ENCODE measurements at places on chromosomes 1 and 21.

DNA sequence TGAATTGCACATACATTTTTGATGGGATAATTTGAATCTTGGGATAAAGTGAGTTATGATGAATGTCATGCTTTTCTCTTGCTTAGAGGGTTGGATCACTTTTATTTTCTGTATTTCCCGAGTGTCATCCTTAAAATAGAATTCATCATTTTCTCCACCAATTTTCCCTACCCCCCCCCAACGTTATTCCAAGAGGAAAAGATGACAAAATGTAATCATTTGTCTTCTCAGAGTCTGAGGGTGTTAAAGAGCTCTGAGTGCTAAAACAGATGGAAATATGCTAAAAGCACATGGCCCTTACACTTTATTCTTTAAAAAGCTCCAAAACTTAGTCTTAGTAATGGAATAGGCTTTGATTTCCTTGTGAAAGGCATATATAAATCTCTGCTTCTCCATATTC lies 81.4 kb downstream of the CHRM3 start:
- no peak for DNase-seq
- no peaks in the 10 kb centered on the region for H3K4me1 ChIP-seq
- no peak overlapping the region for H3K4me3 ChIP-seq
- no peaks in the 10 kb centered on the region for H3K36me3 ChIP-seq
- no peaks in the 10 kb centered on the region for H3K27me3 ChIP-seq
- H3K27ac ChIP-seq: no peak overlapping the region

GRCh38 chr1:235972311-235972689 lies 92.6 kb downstream of the NID1 start:
- no peaks in the 10 kb centered on the region for H3K36me3 ChIP-seq
- peak overlapping the region; percentile 59 for H3K27ac ChIP-seq
- no peak for DNase-seq
- H3K4me3 ChIP-seq: peak overlapping the region; percentile 76

- H3K4me3 ChIP-seq: no peak overlapping the region
- H3K36me3 ChIP-seq: no peaks in the 10 kb centered on the region
These were observed 5.6 kb upstream of the MAN1C1 start for GRCh38 chr1:25610822-25611630.

GRCh38 chr1:183029591-183030000 lies 6.4 kb downstream of the LAMC1 start:
- no peaks in the 10 kb centered on the region for H3K36me3 ChIP-seq
- no peak overlapping the region for H3K4me3 ChIP-seq

- no peak overlapping the region for H3K4me3 ChIP-seq
- peaks cover 14% of the 10 kb centered on the region for H3K27me3 ChIP-seq
- H3K36me3 ChIP-seq: no peaks in the 10 kb centered on the region
- no peak for DNase-seq
- H3K27ac ChIP-seq: no peak overlapping the region
These were observed 21.5 kb upstream of the LRP8 start for GRCh38 chr1:53349369-53349835.

- H3K27me3 ChIP-seq: no peaks in the 10 kb centered on the region
- H3K4me3 ChIP-seq: no peak overlapping the region
- DNase-seq: peak; percentile 81
- H3K27ac ChIP-seq: no peak overlapping the region
- peaks cover 15% of the 10 kb centered on the region for H3K36me3 ChIP-seq
- peaks cover 3% of the 10 kb centered on the region for H3K4me1 ChIP-seq
These were observed 38.2 kb downstream of the URB2 start for GRCh38 chr1:229664133-229664689.

DNA sequence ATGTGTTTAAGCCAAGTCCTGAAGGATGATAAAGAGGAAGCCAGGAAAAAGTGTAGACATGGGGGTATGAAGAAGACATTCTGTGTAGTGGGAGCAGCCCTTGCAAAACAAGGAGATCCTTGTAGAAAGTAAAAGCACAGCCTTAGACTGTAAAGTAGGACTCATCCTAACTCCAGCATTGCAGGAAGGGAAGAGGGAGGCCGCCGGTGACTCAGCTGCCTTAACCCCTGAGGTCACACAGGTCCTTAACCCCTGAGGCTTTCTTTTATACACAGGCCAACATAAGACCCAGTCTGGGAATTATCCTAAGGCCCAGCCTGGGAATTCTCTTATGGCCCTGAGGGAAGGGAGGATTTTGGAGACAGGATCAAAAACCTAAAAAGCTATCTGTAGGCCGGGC lies 18.0 kb downstream of the PGM1 start:
- no peaks in the 10 kb centered on the region for H3K27me3 ChIP-seq
- H3K27ac ChIP-seq: no peak overlapping the region
- H3K4me3 ChIP-seq: no peak overlapping the region
- H3K36me3 ChIP-seq: peaks cover 4% of the 10 kb centered on the region
- no peak for DNase-seq

- peaks cover 7% of the 10 kb centered on the region for H3K4me1 ChIP-seq
- H3K36me3 ChIP-seq: no peaks in the 10 kb centered on the region
- DNase-seq: no peak
These were observed 542 bp upstream of the XPR1 start for GRCh38 chr1:180631194-180631765.

GRCh38 chr1:86429835-86430234 lies 5.9 kb downstream of the CLCA2 start:
- no peak overlapping the region for H3K27ac ChIP-seq
- H3K4me1 ChIP-seq: no peaks in the 10 kb centered on the region
- peaks cover 26% of the 10 kb centered on the region for H3K27me3 ChIP-seq

GRCh38 chr1:232452117-232452516 lies 177.8 kb downstream of the SIPA1L2 start:
- no peak overlapping the region for H3K27ac ChIP-seq
- peaks cover 6% of the 10 kb centered on the region for H3K4me1 ChIP-seq
- H3K36me3 ChIP-seq: no peaks in the 10 kb centered on the region
- H3K4me3 ChIP-seq: no peak overlapping the region
- no peak for DNase-seq
- peaks cover 3% of the 10 kb centered on the region for H3K27me3 ChIP-seq

GRCh38 chr1:33928251-33928650 lies 64.4 kb downstream of the HMGB4 start:
- H3K4me3 ChIP-seq: no peak overlapping the region
- H3K36me3 ChIP-seq: no peaks in the 10 kb centered on the region
- H3K27ac ChIP-seq: no peak overlapping the region
- DNase-seq: no peak
- no peaks in the 10 kb centered on the region for H3K27me3 ChIP-seq

GRCh38 chr1:28601696-28602095 lies 9.6 kb downstream of the RAB42 start:
- H3K4me3 ChIP-seq: no peak overlapping the region
- peak; percentile 48 for DNase-seq

DNA sequence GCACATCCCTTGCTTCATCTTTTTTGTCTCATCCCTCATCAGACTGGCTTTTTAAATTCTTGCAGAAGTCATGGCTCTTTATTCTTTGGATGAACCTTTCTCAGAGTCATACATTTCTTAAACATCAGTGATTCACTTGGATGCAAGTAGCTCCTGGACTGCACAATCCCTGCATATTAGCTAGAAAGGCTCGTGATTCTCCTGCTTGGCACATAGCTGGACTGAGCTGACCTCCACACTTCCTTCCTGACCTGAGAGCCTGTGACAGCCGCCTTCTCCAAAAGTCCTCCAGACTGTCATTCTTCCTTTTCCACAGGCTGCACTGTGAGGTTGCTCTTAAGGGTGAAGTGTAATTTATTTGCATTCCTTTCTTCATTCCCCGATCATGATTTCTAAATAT lies 109.4 kb downstream of the RGL1 start:
- peaks cover 11% of the 10 kb centered on the region for H3K36me3 ChIP-seq
- H3K27me3 ChIP-seq: no peaks in the 10 kb centered on the region
- peaks cover 43% of the 10 kb centered on the region for H3K4me1 ChIP-seq
- H3K27ac ChIP-seq: no peak overlapping the region
- no peak for DNase-seq

DNA sequence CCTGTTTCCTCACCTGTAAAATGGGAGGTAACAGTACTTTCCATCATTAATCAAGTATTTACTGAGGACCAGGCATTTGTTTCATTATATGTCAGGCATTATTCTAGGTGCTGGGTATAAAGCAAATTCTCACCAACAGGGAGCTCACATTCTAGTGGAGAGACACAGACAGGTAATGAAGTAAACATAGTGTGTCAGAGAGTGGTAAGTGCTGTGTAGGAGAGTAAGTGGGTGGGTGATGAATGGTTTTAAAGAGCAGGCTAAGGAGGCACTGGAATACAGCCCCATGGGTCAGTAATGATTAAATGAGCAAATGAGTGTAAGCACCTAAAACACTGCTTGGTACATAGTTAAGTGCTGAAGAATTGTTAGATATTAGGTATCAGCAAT lies 60.4 kb downstream of the DNTTIP2 start:
- H3K4me1 ChIP-seq: peaks cover 23% of the 10 kb centered on the region
- H3K27ac ChIP-seq: no peak overlapping the region

DNA sequence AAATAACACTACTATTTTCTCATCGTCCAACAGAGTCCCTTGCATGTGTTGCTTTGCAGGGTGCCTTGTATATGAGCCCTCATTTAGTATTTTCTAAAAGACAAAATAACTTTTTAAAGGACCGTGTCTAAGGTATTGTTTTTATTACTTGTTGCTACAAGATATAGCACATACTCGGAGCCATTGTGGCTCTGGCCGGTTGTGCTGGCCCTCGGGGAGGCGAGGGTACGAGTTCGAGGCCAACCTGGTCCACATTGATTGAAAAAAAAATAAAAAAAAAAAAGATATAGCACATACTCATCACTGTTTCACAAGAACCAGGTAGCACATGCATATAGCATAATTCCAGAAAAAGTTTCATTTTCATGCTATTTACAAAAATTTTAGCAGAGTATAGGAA lies 869.2 kb downstream of the MRPL39 start:
- no peak overlapping the region for H3K27ac ChIP-seq
- no peaks in the 10 kb centered on the region for H3K4me1 ChIP-seq
- no peak overlapping the region for H3K4me3 ChIP-seq
- H3K36me3 ChIP-seq: no peaks in the 10 kb centered on the region

GRCh38 chr21:46425571-46425970 lies 33.1 kb upstream of the DIP2A start:
- H3K4me1 ChIP-seq: peaks cover 5% of the 10 kb centered on the region
- peak overlapping the region; percentile 36 for H3K27ac ChIP-seq
- peaks cover 7% of the 10 kb centered on the region for H3K36me3 ChIP-seq
- no peak overlapping the region for H3K4me3 ChIP-seq
- DNase-seq: no peak
- no peaks in the 10 kb centered on the region for H3K27me3 ChIP-seq

- no peak for DNase-seq
- no peak overlapping the region for H3K4me3 ChIP-seq
- H3K36me3 ChIP-seq: no peaks in the 10 kb centered on the region
- peaks cover 4% of the 10 kb centered on the region for H3K4me1 ChIP-seq
- H3K27ac ChIP-seq: no peak overlapping the region
These were observed 12.0 kb upstream of the KCNE2 start for GRCh38 chr21:34351786-34352241.

GRCh38 chr1:219792337-219793021 lies 135.9 kb downstream of the SLC30A10 start:
- DNase-seq: no peak
- no peak overlapping the region for H3K27ac ChIP-seq
- H3K27me3 ChIP-seq: no peaks in the 10 kb centered on the region

DNA sequence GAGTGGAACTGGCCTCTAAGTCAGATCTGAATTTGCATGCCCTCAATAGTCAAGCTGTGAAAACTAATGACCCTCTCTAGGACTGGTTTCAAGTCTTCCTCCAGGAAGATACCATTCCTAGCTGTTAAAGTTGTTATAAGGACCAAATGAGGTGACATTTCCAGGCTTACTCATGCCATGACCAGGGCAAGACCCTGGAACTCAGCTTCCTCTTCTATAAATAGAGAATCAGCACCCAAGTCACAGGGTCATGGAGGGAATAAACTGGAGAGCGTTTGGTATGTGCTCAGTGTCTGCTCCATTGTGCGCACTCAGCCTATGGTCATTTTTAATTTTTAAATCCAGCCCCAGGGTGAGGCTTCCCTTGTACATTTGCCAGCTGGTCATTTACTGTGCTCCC lies 2.5 kb downstream of the S100A9 start:
- no peaks in the 10 kb centered on the region for H3K36me3 ChIP-seq
- H3K4me1 ChIP-seq: no peaks in the 10 kb centered on the region
- no peak overlapping the region for H3K4me3 ChIP-seq
- no peak overlapping the region for H3K27ac ChIP-seq
- DNase-seq: no peak

- peaks cover 7% of the 10 kb centered on the region for H3K27me3 ChIP-seq
- H3K36me3 ChIP-seq: peaks cover 14% of the 10 kb centered on the region
- no peak for DNase-seq
- H3K4me1 ChIP-seq: peaks cover 6% of the 10 kb centered on the region
- H3K4me3 ChIP-seq: no peak overlapping the region
- no peak overlapping the region for H3K27ac ChIP-seq
These were observed 2.0 kb downstream of the KRTAP10-9 start for GRCh38 chr21:44628707-44629391.

- no peak overlapping the region for H3K27ac ChIP-seq
- H3K4me1 ChIP-seq: peaks cover 4% of the 10 kb centered on the region
- H3K4me3 ChIP-seq: no peak overlapping the region
- peaks cover 2% of the 10 kb centered on the region for H3K36me3 ChIP-seq
- no peaks in the 10 kb centered on the region for H3K27me3 ChIP-seq
- DNase-seq: no peak
These were observed 142.6 kb downstream of the SMYD3 start for GRCh38 chr1:246364415-246364941.

DNA sequence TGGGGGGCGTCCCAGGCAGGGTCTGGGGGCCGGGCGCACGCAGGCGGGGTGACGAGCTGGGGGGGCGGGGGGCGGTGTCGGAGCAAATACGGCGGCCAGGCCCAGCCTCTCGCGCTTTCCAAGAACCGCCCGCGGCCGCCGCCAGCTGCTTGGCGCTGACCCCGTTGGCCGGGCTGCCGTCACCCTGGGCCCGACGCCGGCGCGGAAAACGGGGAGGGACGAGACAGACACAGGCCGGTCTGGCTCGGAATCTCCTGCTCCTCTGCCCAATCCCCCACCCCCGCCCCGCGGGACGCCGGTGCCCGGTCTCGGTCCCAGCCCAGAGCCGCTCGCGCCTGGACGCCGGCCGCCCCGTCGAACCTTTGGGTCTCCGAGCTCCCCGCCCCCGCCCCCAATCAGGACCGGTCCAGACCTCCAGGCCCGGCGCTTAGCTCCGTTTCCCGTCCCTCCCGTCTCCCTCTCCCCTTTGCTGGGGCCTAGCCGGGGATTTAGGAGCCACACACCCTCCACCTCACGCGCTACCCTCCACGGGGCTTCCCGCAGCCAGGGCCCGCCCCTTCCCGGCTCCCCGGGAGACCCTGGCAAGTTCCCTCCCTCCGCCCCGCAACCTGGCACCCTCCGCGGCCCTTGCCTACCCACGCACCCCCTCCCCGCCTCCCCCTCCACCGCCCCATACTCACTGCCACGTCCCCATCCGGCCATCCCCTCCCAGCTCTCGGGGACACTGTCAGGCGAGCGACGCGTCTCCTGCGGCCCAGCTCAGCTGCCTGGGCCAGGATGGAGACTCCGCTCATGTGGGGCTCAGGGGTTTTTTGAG lies 800 bp upstream of the MMP23B start:
- no peak for DNase-seq
- H3K4me3 ChIP-seq: no peak overlapping the region
- H3K27me3 ChIP-seq: peaks cover 4% of the 10 kb centered on the region
- peaks cover 2% of the 10 kb centered on the region for H3K36me3 ChIP-seq

GRCh38 chr1:1237874-1238701 lies 6.1 kb downstream of the B3GALT6 start:
- peaks cover 13% of the 10 kb centered on the region for H3K36me3 ChIP-seq
- no peak overlapping the region for H3K4me3 ChIP-seq
- no peak overlapping the region for H3K27ac ChIP-seq

- no peaks in the 10 kb centered on the region for H3K36me3 ChIP-seq
- H3K27me3 ChIP-seq: peaks cover 2% of the 10 kb centered on the region
- no peak for DNase-seq
These were observed 128.3 kb upstream of the HMGB4 start for GRCh38 chr1:33735624-33736023.

All from T-helper 2 cell treated with Interferon-gamma antibody and Interleukin-4, amounts not matched to agents 5 μg/mL and 100 μg/mL, for 36 hours (primary cell).